ENCODE measurements at places on chromosomes 7 and 10. TPM values are rescaled to one million over a fixed set of nuclear protein-coding genes. Genes with fewer than 3 reads are reported as not detected.

Gene PDE6C
- not detected for total RNA-seq

Gene VWC2
- not detected for total RNA-seq

Gene LRIT1
- total RNA-seq, result not detected

Gene MMP21
- not detected for total RNA-seq

Gene FAM20C
- 64.1 TPM for total RNA-seq

Gene ZCCHC24
- total RNA-seq, result 30.3 TPM

Gene SUN3
- total RNA-seq, result not detected

Gene NKX1-2
- not detected for total RNA-seq

Gene NOD1
- total RNA-seq, result 8.6 TPM

DNA sequence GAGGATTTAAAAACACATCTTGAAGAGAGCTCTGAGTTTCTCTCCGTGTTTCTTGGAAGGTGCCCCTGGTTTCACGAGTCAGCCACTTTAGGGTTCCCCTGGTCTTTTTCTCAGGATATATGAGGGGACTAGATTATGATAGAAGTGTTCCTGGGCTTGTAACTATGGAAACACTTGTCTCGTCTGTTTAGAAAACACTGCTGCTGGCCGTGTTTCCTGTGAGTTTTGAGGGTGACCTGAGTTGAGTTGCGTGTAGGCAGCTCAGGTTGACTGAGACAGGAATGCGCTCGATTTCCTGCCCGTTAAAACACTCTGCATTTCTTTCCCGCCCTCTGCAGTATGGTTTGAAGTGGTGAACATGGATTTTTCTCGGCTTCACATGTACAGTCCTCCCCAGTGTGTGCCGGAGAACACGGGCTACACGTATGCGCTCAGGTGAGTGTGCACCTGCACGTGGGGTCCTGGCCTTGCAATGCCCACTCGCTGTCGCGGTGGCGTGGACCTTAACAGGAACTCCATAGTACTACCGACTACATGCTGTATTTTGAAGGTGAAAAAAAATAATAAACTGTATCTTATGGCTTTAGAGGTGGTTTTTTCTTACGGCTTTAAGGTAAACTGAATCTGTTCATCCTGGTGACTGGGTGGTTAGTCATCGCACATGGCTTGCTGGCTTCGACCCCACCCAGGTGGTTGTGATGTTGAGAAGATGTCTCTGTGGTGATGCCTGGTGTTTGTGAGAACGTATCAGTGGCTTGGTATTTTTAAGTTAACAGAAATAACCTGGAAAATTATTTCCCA lies at the start of gene SUN1:
Gene SUN1 (plus strand): TSS at position 310 of the 801 bp plus-strand sequence. CDS start 49 bp downstream, at position 359.
- no peaks in the 10 kb centered on the region for H3K27me3 ChIP-seq
- H3K4me3 ChIP-seq, result peak within 1 kb of the TSS; percentile 67
- peak; percentile 79 for DNase-seq
- H3K27ac ChIP-seq, result peak within 1 kb of the TSS; percentile 99
- peaks cover 32% of the 10 kb centered on the region for H3K4me1 ChIP-seq

DNA sequence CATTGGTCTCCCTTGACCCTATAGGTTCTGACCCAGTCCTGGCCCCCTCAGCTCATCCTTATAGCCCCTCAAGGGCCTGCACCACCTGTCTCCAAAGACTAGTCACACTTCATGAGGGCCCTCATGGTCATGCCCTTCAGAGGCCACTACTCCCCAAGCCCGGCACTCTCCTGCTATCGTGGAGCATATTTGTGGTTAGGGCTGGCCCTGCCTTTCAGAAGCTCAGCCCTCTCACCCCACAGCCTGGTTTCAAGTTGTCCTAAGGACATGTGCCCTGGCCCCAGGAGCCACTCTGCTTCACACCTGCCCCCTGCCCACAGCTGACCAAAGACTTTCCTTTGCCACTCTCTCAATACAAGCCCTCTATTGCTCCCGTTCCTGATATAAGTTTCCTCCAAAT lies 60.3 kb upstream of the LBX1 start:
- no peak overlapping the region for H3K4me3 ChIP-seq
- H3K27ac ChIP-seq, result no peak overlapping the region
- peaks cover 79% of the 10 kb centered on the region for H3K27me3 ChIP-seq

DNA sequence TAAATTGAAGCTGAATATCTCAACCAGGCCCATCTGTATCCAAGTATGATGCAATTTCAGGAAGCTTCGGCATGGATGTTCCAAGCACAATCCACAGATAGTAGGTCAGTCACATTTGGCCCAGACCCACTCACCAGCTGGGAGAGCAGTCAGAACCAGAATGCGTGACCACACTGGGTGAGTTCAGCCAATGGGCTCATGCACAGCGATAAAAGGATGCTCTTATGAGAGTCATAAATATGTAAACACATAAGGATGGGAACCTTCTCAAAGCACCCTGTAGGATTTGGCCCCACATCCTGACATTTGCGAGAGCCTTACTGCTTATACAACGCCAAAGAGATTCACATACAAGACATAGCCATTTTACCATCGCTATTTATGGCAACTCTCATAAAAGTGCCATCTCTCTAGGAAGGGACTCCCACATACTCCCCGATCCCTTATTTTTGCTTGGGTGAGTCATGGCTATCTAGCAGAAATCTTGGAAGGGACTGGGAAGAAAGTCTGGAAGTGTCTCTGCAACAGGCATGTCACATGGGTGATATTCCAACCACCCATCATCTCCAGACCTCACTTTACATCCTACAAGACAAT lies 3.0 kb downstream of the AFAP1L2 start:
- no peaks in the 10 kb centered on the region for H3K36me3 ChIP-seq
- H3K4me1 ChIP-seq, result no peaks in the 10 kb centered on the region
- H3K27ac ChIP-seq, result no peak overlapping the region
- DNase-seq, result peak; percentile 67
- H3K27me3 ChIP-seq, result peaks cover 90% of the 10 kb centered on the region

DNA sequence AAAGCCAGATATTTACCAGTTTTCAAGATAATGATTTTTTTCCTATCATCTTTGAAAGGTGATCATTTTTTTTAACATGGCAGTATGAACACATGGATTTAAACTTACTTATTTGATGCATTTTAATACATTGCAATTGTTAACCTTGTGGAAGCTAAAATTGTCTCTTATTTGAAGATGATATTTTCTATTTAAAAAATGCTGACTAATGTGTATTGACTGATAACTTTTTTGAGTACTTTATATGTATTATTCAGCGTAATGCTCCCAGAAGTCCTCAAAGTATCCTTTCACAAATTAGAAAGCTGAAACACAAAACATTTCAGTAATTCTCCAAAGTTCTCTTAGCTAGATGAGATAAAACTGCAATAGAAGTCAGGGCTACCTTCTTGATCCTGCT lies 677.3 kb downstream of the NRG3 start:
- no peaks in the 10 kb centered on the region for H3K36me3 ChIP-seq
- no peak overlapping the region for H3K4me3 ChIP-seq
- no peak overlapping the region for H3K27ac ChIP-seq
- H3K27me3 ChIP-seq, result no peaks in the 10 kb centered on the region
- no peaks in the 10 kb centered on the region for H3K4me1 ChIP-seq

- H3K4me3 ChIP-seq, result no peak overlapping the region
- H3K4me1 ChIP-seq, result 0 out of 2 replicates have a peak, but pooled peaks cover 3% of the 10 kb centered on the region
- H3K36me3 ChIP-seq, result no peaks in the 10 kb centered on the region
These were observed 36.9 kb downstream of the STK32C start for GRCh38 chr10:132270721-132271457.

GRCh38 chr10:33684211-33684611 lies 349.7 kb upstream of the NRP1 start:
- no peak overlapping the region for H3K27ac ChIP-seq
- no peak overlapping the region for H3K4me3 ChIP-seq
- peaks cover 6% of the 10 kb centered on the region for H3K4me1 ChIP-seq
- H3K27me3 ChIP-seq, result no peaks in the 10 kb centered on the region
- H3K36me3 ChIP-seq, result no peaks in the 10 kb centered on the region
- peak; percentile 39 for DNase-seq

DNA sequence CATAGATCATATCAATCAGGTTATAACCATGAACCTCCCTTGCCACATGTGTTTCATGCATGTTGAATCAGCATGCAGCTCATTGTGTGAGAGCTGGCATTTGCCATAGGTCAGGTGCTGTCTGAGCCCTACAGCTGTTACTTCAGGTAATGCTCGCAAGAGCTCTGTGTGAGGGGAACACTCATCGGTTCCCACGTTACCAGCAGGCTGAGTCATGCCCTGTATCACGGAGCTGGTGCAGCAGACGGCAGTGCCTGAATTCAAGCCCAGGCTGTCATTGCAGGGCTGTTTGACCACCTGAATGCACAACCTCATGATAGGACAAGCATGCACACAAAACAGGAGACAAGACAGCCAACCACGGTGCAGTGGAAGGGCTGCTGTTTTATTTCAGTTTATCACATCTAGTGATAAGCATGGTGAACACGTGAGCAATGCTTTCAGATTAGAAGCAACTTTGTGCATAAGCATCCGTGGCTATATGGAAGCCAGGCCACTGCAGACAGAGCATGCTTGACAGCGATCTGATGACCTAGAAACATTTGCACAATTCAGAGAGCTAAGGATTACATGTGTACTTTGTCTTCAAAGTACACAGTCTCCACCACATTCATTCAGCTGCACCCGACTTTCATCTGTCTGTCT lies 56.4 kb upstream of the PFKP start:
- no peak overlapping the region for H3K4me3 ChIP-seq
- no peaks in the 10 kb centered on the region for H3K4me1 ChIP-seq
- H3K36me3 ChIP-seq, result no peaks in the 10 kb centered on the region
- peaks cover 38% of the 10 kb centered on the region for H3K27me3 ChIP-seq
- no peak overlapping the region for H3K27ac ChIP-seq

DNA sequence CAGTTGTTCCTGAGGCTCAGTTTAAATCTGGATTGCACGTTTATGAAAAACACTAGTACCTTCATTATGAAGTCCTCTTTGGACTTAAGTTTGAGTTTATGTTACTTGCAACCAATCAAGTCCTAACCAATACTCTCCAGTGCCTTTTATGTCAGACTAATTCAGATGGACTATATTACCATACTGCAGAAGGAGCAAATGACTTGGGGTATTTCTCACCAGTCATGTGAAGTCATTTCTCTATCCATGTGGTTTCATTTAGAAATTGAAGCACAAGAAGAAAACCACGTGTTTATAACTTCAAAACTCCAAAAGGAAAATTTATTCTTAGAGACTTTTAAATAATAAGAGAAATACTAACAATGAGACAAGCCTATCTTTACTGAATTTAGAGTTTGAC lies 201.6 kb downstream of the MBL2 start:
- no peaks in the 10 kb centered on the region for H3K27me3 ChIP-seq
- H3K27ac ChIP-seq, result no peak overlapping the region
- peaks cover 54% of the 10 kb centered on the region for H3K4me1 ChIP-seq
- DNase-seq, result peak; percentile 43

DNA sequence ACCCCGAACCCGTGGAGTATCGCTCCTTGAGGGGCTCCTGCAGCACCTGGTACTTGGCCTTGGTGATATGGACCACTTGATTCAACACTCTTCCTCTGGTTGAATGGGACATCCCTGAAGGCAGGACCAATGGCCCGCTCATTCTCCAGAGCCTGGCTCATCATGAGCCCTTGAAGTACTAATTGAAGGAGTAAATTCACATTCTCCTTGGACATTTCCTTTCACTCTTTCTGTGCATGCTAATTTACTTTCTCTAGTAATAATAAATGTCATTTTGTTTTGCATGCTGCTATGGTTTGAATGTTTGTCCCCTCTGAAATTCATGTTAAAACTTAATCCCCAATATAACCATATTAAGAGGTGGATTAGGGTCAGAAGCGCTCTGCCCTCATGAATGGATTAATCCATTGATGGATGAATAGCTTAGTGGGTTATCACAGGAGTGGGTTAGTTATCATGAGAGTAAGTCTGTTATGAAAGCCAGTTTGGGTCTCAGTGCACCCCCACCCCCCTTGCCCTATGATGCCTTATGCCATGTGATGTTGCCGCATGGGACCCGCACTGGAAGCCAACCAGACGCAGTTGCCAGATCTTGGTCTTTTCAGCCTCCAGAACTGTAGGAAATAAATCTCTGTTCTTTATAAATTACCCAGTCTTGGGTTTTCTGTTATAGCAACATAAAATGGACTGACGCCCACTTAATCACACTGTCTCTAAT lies 23.8 kb downstream of the FGFBP3 start:
- H3K36me3 ChIP-seq, result no peaks in the 10 kb centered on the region
- no peak for DNase-seq
- H3K27me3 ChIP-seq, result no peaks in the 10 kb centered on the region
- no peak overlapping the region for H3K4me3 ChIP-seq

- no peak overlapping the region for H3K4me3 ChIP-seq
- peaks cover 24% of the 10 kb centered on the region for H3K27me3 ChIP-seq
- no peaks in the 10 kb centered on the region for H3K36me3 ChIP-seq
- H3K27ac ChIP-seq, result no peak overlapping the region
- no peaks in the 10 kb centered on the region for H3K4me1 ChIP-seq
- DNase-seq, result no peak
These were observed 293.2 kb upstream of the HABP2 start for GRCh38 chr10:113259576-113260226.

GRCh38 chr7:30904561-30904960 lies 7.1 kb upstream of the AQP1 start:
- peaks cover 26% of the 10 kb centered on the region for H3K4me1 ChIP-seq
- no peaks in the 10 kb centered on the region for H3K27me3 ChIP-seq
- H3K27ac ChIP-seq, result no peak overlapping the region
- no peaks in the 10 kb centered on the region for H3K36me3 ChIP-seq
- H3K4me3 ChIP-seq, result no peak overlapping the region
- no peak for DNase-seq

DNA sequence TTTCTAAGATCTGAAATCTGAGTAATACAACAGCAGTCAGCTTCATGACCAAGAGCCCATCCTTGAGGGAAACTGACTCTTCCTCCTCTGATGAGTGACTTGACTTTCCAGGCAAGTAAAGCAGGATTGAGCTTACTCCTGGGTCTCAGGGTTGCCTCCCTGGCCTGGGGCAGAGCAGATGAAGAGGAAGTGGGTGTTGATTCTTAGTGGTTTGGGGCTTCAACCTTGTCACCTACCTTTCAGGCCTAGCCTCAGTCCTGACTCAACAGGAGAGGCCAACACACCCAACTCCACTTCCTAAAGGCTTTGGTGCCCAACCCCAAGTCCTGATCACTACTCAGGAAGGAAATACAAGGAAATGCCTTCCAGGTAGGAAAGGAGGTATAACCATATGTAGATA lies 54.1 kb downstream of the KCNMA1 start:
- peaks cover 21% of the 10 kb centered on the region for H3K4me1 ChIP-seq
- H3K36me3 ChIP-seq, result no peaks in the 10 kb centered on the region
- H3K4me3 ChIP-seq, result no peak overlapping the region
- no peak for DNase-seq
- no peak overlapping the region for H3K27ac ChIP-seq

All from GM23248 (cell line).